Sciatic nerve (tissue), 2 donors: ENCODE measurements at places on chromosomes 2 and 18.

DNA sequence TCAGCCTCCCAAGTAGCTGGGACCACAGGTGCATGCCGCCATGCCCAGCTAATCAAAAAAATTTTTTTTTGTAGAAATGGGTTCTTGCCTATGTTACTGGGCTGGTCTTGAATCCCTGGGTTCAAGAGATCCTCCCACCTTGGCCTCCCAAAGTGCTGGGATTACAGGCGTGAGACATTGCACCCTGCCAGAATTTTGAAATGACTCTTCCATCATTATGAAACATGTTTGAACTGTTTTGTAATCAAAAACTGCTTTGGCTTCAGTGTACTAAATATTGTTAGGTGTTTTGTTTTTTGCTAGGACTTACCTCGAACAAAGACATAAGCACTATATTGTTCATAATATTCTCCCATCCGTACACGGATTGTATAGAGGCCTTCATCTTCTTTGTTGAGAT is 55.8 kb downstream of the MYOM1 start:
- no peak for DNase-seq

GRCh38 chr2:20231598-20232026 is 6.7 kb upstream of the SDC1 start:
- DNase-seq, result no peak

DNA sequence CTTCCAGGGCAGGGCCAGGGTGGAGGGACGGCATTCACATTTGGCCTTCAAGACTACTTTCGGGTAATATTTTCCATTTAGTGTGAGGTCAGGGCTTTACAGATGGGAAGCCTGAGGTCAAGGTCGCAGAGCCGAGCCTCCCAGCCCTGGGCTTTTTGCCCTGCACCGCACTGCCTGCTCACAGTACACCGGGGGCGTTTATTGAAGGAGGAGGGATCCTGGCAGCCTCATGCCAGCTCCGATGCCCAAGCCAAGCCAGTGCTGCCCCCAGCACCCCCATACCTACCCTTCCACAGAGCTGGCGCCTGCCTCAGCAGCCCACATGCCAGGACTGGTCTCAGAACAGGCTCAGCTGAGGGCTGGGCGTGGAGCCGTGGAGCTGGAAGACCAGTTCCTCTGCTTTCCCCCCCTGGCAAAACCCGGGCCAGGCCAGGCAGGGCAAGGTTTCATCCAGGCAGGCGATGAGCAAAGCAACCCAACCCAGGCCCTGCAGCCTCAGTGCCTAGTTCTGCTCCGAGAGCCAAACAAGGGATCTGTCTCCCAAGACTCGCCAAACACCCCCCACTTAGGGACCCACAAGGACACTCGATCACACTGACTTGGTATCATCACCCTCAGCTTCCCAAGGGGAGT is 11.9 kb downstream of the SDC1 start:
- DNase-seq, result no peak

DNA sequence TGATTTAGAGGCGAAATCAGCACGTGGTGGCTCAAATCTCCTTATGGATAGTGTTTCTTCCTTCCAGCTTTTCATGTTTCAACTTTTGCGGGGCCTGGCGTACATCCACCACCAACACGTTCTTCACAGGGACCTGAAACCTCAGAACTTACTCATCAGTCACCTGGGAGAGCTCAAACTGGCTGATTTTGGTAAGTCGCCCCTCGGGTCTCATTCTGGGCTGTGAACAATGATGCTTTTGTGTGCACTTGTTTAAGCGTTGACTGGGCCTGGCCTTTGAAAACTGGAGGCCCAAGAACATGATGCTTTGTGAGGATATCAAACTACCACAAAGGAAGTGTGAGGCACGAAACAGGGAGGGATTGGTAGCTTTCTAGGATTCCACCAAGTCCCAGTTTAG is 27.4 kb downstream of the CDK15 start:
- no peak for DNase-seq

DNA sequence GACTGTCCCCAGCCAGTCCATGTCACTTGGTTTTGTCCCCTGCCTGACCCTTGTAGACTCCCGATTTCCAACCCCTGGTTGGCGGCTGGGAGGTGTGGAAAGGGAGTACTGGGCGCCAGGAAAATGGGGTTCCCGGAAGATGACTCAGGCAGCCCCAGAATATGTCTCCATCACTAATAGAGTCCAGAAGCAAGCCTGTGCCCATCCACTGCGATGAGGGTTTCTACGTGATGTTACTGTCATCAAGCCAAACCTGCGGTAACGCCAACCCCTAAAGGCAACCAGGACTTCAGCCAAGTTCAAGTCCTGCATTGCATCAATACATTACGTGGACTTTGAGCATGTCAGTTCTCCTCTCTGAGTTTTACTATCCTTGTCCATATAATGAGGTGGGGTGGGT is 62.0 kb upstream of the TAF1B start:
- DNase-seq, result no peak

GRCh38 chr2:10810202-10811161 is 2.1 kb downstream of the PDIA6 start:
- no peak for DNase-seq

GRCh38 chr2:72292433-72292832 is 144.8 kb upstream of the CYP26B1 start:
- no peak for DNase-seq

DNA sequence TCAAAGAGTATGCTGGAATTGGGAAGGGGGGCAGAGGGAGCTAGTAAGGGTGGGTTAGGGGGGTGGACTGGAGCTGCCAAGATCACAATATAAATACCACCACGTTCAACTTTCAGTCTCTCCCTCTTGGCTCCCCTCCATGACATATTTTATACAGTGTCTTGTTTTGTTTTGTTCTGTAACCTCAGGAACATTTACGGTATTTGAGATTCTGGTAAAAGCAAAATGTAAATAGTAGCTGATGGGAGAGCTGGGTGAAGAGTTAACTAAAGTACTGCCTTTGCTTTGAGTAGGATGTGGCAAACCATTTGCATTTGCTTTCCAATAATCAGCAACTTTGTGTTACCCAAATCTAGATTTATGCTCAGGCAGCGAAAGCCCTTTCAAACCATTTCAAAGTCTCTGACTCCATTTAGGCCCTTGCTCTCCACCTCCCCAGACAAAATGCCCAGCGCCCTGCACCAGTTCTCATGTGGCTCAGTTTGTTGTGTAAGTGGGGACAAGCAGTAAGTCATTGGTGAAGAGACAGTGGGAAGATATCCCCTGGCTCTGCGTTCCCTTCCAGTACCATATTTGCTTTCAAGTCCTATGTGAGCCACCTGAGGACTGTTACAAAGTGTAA is 17.4 kb downstream of the IRS1 start:
- no peak for DNase-seq

DNA sequence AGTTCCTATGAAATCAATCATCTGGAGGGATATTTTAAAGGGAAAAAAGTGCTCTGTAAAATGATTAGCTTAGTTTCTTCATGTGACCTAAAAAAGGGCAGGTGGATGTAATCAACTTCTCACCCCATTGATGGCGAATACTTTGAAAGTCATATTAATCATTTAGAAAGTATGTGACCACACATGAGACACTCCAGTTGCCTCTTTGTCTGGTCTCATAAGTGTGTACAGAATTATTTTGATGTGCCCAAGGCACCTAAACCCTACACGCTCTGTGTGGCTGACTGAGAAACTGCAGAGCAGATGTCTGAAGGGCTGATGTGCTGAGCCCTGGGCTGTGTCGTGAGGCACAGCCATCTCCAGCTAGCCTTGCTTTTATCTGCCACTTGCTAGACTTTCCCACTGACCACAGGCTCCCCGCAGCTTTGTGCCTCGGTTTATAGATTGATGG is 26.9 kb downstream of the SGPP2 start:
- no peak for DNase-seq

DNA sequence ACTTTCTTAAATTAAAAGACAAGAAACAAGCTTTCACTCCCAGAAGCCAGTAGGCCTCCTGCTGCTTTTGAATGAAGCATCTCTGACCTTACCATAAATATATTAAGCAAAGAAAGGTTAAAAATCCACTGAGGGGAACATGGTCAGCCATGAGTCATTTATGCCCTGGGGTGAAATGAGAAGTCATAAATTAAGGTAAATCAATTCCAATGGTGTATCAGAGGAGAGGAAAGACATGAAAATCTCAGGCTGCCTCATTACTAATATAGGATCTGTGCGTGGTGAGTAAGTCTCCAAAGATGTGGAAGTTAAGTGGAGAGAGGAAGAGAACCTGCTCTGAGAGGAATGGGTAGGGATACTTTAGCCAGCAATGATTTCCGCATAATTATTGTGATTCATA is 292.3 kb upstream of the CHAC2 start:
- no peak for DNase-seq

DNA sequence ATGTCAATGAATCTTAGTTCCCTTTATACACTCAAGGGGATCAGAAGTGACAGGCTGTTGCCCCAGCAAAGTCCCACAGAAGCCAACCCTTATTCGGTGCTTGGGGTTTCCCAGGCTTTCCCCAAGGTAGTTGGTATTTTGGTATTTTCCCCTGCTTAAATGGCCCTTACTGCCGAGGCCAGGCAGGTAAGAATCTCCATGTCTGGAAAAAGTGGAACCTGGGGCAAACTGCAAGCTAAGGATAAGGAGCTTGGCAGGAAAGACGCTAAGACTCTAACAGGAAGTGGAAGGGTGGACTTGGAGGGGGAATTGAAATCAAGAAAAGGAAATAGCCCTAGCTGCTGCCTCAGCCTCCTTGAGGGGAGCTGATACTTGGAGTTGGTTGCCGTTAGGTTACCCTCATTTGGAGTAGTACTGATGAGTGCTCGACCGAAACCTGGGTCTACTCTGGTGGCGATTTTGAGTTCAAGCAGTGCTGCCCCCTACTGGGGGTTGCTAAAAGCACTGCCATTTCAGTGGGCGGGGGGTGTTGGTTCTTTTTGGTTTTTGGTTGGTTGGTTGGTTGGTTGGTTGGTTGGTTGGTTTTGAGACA is 3.3 kb upstream of the GPBAR1 start:
- no peak for DNase-seq
